ENCODE measurements at places on chromosomes 5 and 9.
A peak's percentile ranks its signal among the peaks of the same experiment; 100 is the strongest.

- DNase-seq = no peak
Measured at GRCh38 chr5:176583076-176583475, 26.9 kb downstream of the GPRIN1 start.

GRCh38 chr9:8877753-8878494 lies 1078.3 kb upstream of the DMAC1 start:
- DNase-seq = no peak

- peak; percentile 12 for DNase-seq
Measured at GRCh38 chr9:131892162-131892707, 152.4 kb upstream of the RAPGEF1 start.

GRCh38 chr5:173243831-173244305 lies 8.9 kb upstream of the NKX2-5 start:
- DNase-seq = no peak

DNA sequence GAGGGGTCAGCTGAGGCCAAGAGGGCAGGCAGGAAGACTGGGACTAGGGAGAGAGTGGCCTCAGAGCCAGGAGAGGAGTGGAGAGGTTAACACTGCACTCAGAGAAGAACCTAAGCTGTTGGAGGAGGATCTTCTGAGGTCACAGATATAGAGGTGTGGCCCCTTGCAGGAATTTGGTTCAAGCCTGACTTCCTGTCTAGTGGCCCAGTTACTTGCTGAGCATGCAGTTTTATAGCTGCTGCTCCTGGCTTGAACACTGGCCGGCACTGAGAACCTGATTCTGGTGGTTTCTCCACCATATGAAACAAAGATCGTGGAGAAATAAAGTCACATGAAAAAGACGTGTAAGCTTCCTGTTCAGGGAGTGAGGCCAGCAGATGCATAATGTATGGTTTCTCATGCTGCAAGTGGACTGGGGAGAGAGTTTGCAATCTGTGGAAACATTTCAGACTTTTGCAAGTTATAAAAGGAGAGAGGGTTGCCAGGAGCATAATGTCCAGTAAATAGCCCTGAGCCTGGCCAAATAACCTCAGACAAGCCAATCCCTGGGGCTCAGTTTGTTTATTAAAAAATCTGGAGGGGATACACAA lies 82.6 kb downstream of the GALNT10 start:
- peak; percentile 79 for DNase-seq

DNA sequence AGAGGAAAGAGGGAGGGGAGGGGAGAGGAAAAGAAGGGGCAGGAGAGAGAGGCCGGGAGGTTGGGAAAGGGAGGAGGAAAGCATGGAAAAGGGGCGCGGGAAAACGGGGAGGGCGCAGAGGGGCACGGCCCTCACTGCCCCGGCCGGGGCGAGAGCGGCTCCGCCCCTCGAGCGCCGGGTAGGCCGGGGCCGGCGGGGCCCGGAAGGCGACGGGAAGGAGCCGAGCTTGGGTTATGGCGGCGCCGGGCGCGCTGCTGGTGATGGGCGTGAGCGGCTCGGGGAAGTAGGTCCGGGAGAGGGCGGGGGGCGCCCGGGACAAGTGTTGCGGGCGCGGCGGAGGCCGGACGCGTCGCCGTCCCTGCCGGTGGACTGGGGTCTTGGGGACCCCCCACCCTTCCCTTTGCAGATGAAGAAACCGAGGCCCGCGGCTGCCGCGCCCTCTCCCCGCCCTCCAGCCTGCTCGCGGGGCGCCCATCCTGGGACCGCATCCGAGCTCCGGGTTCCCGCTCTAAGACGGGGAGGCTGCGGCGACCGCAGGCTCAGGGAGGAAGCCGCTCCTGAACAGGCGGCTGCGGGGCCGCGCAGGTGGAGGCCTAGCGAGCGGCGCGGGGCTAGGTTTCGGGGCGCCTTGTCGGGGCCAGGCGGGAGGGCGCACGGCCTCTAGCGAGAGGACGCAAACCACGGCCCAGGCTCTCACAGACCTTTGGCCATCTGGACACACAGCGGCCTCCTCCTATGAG lies at the start of gene IDNK:
TSS of gene IDNK (plus strand) at position 205 of the 740 bp plus-strand sequence. CDS start at position 234, 29 bp downstream.
- peak; percentile 31 for DNase-seq

- DNase-seq = no peak
Measured at GRCh38 chr5:2293906-2294305, 411.2 kb upstream of the IRX4 start.

- DNase-seq = no peak
Measured at GRCh38 chr9:34496149-34496712, 26.6 kb downstream of the ENHO start.

DNA sequence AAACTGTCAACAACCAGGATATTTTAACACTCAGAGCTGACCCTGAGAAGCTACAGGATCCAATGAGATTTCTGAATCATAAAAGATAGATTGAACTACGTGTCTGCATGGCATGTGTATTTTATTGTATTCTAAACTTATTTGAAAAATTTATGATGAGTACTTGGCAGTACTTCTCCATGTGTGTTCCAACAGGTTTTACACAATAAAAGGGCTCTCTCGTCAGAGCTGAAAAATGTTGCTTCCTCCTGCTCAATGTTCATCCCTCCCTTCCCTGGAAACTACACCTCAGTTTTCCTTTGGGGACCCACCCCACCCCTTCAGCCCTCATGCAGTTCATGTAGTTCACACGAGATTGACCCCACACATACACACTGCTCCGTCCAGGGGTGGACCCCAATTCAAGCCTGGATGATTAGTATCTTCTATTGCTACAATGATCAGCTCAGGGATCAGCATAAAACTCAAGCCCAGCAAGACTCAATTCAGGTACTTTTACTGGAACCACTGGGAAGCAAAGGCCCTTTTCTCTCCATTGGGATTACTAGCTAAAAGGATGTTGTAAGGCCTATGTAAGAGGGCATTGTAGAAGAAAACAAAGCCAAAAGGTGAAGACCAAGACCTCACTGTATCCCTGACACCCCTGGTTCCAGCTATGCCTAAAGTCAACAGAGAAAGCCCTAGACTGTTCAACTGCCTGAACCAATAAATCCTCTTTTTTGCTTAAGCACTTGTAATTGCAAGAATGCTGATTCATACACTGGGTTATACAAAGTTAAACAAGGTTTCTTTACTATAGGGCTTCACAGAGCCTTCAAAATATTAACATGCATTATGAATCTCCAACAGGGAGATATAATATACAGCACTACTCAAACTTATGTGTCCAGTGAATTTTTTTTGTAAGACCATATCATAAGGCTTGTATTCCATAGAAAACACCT lies 112.6 kb downstream of the SAXO1 start:
- DNase-seq = no peak

GRCh38 chr5:107576736-107577393 lies 93.9 kb downstream of the EFNA5 start:
- no peak for DNase-seq

GRCh38 chr5:16666883-16667398 lies 50.1 kb upstream of the RETREG1 start:
- no peak for DNase-seq

GRCh38 chr9:120742951-120743416 lies 28.7 kb upstream of the MEGF9 start:
- no peak for DNase-seq

DNA sequence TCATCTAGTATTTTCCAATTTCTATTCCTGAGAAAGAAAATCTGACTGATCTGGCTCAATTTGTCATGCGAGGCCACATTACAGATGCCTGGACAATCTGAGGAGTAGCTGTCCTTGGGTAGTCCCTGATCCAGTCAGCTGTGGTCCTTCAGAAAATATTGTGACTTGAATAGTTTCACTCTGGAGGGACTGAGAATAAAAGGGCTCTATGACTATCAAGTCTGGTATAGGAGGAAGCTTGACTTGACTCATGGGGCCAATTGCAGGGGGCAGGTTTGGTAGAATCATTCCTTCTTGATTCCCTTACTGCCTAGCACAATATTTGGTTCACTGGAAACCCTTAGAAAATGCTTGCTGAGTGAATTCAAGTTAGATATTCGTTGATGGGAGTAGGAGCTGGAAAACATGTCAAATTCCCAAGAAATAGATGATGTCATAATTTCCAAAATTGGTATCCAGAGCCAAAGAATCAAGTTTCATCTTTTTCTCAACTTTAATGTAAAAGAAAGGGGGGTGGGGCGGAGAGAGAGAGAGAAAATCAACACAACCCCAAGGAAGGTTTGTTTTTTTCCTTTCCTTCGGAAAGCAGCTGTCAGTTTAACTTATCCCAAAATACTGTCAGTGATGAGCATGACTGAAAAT lies 32.4 kb upstream of the STX17 start:
- DNase-seq = no peak

GRCh38 chr9:70134360-70134759 lies 90.7 kb downstream of the MAMDC2 start:
- no peak for DNase-seq

DNA sequence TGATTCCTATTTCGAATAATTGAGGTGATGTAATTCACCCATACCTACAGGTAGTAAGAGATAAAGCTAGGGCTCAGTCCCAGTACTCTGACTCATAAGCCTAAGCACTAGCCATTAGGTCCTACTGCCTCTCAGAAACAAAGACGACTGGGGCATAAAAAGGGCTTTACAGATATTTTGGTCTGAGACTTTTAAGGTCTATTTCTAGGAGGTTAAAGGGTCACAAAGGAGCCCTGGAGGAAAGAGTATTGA lies 69.8 kb downstream of the SGCD start:
- DNase-seq = no peak

DNA sequence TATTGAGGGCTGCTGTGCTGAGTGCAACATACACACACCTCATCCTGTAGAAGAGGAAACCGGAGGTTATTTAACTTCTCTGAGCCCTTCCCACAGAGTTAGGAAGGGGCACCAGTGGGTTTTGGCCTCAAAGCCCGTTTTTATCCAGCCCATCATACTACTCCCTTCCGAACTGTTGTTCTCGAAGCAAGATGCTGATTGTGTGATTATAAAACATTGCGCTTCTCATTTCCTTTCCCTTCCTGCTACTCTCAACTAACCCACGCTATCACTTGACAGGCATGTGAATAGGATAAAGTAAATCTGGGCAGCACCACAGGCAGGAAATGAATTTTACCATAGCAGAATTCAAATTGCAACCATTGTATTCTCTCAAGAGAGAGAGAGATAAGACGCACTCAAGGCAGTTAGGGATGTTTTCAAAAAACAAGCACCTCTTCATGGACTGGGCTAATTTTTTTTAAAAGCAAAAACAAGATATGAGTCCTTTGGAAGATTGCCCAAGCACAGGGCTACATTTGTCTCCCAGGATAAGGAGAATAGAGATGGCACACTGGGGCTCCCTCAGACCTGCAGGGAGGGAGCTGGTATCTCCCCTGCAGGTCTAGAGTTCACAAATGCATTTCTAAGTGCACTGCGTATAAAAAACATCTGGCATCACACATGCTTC lies 52.6 kb downstream of the GNA14 start:
- DNase-seq = no peak

DNA sequence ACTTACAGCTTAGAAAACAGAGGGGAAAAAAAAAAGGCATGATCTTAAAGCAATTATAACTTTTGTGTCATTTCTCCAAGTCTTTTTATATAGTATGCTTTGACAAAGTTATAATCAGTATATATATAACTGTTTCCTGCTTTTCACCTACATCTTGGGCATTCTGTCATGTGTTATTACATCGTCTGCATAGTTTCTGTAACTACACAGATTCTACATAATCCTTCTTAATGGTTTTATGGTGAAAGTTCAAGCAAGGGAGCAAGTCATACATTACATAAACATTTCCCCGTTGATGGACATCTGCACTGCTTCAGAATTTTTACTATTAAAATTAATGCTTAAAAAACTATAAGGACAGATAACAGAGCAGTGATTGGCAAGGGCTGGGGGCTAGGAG lies 12.1 kb downstream of the FEM1C start:
- no peak for DNase-seq

DNA sequence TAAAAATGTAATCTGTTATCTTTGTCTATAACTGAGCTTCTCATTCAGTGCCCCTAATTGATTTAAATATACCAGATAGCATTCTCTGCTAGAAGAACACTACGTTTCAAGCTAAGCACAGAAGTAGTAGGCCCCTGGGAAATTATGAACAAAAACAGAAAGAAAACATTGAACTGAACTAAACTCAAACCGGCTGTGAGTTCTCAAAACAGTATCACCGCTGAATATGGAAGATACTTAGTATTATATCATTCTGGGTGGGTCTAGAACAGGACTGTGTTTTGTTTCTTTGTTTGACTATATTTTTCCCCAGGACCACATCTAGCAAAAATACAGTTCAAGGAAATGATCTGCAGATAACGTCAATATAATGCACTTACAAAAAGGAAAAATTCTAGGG lies 95.1 kb upstream of the HMHB1 start:
- no peak for DNase-seq

- DNase-seq = no peak
Measured at GRCh38 chr5:71953866-71954265, 153.4 kb upstream of the MAP1B start.

DNA sequence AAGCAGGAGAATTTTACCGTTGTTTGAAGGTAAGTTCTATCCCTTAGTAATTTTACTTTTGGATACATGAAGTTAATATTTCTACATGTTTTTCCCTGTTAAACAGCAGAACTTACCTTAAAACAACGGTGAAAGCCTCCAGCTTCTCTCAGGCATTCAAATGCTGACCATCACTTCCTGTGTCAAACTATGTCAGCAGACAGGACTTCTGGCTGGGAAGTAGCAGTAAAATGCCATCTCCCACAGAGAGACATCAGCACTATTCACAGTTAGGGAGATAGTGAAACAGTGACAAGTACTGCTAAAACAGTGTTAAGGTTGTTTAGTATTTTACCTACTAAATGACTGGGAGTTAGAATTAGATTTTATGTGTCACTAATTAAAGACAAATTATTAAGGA lies 34.2 kb upstream of the GOLGA1 start:
- no peak for DNase-seq

GRCh38 chr9:110687497-110687896 lies 18.9 kb downstream of the MUSK start:
- DNase-seq = no peak

- DNase-seq = no peak
Measured at GRCh38 chr5:96957254-96958049, 21.6 kb downstream of the LNPEP start.

- DNase-seq = no peak
Measured at GRCh38 chr9:126357074-126357473, 30.4 kb downstream of the MVB12B start.

GRCh38 chr5:176994460-176995121 lies 12.0 kb downstream of the UIMC1 start:
- DNase-seq = no peak

- no peak for DNase-seq
Measured at GRCh38 chr9:81125446-81126092, 563.8 kb downstream of the TLE1 start.

DNA sequence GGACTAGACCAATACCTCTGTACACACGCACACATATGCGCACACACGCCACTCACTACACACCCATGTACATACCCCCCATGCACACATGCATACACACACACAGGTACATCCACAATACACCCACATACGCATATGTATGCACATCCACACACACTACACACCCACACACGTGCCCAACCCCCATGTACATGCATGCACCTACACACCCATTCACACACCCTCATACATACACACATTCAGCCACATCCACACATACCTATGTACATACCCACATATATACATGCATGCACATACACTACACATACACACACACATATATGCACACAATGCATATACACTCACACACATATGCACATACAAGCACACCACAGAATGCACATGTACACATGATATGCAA lies 107.1 kb downstream of the GADD45G start:
- DNase-seq = no peak

Data from thyroid gland (tissue), 4 donors.